AG08396 (cell line): ENCODE measurements at places on chromosomes 1 and 21.
A peak's percentile ranks its signal among the peaks of the same experiment; 100 is the strongest.

- no peak for DNase-seq
Observed at GRCh38 chr1:5811419-5811818, 180.8 kb downstream of the NPHP4 start.

GRCh38 chr1:34404804-34405203 is 228.1 kb downstream of the C1orf94 start:
- no peak for DNase-seq

DNA sequence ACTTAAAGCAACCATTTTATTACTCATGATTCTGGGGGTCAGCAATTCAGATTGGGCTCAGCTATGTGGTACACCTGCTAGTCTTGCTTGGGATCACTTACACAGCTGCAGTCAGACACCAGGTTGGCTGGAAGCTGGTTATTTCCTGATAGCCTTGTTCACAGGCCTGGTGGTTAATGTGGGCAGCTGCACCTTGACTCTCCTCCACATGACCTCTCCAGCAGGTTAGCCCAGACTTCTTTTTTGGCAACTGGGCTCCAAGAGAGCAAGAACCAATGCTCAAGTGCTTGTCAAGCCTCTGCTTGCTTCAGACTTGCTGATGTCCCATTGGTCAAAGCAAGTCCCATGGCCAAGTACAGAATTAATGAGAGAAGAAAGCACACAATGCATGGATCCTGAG is 11.8 kb upstream of the POGK start:
- no peak for DNase-seq

DNA sequence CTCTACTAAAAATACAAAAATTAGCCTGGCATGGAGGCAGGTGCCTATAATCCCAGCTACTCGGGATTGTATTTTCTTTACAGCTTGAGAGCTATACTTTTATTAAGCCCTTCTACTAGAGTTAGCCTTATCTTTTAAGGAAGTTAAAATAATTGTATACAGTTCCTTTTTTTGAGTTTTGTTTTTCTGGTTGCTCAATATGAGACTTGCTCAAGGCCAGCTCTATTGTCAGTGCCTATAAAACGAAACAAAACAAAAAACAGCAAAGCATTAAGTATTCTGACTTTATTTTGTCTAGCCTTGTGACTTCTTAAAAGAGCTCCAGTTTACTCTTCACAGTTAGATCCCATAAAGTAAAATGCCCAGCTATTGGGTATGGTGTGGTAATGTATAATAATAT is 17.2 kb downstream of the PKN2 start:
- DNase-seq: no peak

GRCh38 chr1:159869173-159869572 is 6.7 kb upstream of the VSIG8 start:
- peak; percentile 58 for DNase-seq
